Esophagus mucosa (tissue), 1 donor: ENCODE measurements at places on chromosomes 13 and 19.

- no peak for ATAC-seq
Measured at GRCh38 chr19:5595129-5595528, 27.4 kb upstream of the TINCR start.

- peak; percentile 77 for ATAC-seq
Measured at GRCh38 chr19:5547881-5548280, 19.9 kb downstream of the TINCR start.

- ATAC-seq: no peak
Measured at GRCh38 chr13:45303026-45303425, 38.0 kb downstream of the TPT1 start.

DNA sequence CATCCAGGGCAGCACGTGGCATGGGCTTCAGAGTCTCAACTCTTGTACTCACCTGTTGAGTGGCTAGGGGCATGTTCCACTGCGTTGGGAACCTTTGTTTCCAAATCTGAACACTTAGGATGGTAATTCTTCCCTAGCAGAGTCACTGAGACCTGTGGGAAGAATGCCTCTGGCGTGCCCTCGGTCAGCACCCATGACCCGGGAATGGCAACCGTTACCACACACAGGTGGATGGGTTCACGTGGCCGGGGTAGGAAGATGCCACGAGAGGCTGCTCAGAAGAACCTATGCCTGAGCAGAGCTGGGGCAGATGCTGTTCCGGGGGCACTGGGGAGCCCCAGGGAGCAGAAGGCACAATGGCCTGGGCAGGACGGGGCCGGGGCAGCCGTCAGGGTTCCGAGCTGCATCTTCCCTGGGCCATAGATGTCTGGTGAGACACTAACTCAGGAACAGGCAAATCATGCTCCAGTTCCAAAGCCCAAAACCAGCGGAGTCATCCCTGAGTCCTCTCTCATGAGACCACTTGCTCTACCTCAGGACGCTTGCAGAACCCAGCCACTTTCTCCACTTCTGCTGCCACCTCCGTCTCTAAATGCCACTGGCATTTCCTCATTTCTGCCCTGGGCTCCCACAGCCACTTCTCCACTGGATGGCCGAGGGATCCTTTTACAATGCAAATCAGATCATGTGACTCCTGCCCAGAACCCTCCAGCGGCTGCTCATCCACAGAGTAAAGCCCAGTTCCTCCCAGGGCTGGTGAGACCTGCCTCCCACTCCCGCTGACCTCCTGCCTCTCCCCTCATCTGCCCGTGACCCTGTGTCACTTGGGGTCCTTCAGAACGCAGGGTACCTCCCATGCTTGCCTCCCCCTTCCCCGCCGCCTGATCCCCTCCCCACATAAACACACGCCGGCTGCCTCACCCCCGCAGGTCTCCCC is 36.7 kb downstream of the FAM124A start:
- ATAC-seq: no peak

DNA sequence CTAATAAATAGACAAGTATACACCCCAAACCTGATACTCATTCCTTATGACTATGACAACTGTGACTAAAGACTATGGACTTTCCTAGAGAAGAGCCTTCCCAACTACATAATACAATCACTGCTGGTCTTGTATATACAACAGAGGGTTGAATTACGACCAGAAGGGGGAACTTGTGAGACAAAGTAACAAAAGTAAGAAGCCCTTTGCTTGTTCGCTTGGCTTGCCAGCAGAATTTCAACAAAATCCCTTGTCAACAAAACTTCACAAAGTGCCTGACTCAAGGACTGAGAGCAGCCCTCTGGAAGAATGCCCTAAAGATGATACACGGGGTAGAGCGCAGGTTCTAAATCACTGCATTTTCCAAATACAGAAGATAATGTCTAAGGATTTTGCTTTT is 99.4 kb downstream of the WASF3 start:
- ATAC-seq: no peak

DNA sequence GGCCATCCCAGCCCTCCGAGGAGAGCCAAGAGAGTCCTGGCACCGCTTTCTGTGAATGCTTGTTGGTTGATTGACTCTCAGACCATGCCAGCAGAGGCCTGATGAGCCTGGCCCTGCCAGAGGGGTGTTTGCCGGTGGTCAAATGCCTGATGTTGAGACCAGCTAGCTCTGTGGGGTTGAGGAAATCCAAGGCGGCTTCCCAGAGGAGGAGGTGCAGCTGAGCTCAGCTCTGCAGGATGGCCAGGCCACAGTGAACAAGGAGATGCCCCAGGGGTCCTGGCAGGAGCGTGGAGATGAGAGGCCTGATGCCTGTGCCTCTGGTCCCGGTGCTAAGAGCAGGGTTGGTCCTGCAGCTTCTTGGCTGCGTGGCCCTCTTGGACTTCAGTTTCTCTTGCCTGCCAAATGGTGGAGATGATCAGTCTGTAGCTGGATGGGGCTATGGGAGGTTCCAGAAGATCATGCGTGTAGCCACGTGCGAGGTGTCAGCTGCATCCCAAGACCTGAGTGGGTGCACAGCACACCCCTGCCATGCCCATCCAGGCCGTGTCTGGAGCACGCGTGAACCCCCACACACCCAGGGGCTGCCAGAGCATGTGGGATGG is 16.8 kb downstream of the NFIC start:
- no peak for ATAC-seq

DNA sequence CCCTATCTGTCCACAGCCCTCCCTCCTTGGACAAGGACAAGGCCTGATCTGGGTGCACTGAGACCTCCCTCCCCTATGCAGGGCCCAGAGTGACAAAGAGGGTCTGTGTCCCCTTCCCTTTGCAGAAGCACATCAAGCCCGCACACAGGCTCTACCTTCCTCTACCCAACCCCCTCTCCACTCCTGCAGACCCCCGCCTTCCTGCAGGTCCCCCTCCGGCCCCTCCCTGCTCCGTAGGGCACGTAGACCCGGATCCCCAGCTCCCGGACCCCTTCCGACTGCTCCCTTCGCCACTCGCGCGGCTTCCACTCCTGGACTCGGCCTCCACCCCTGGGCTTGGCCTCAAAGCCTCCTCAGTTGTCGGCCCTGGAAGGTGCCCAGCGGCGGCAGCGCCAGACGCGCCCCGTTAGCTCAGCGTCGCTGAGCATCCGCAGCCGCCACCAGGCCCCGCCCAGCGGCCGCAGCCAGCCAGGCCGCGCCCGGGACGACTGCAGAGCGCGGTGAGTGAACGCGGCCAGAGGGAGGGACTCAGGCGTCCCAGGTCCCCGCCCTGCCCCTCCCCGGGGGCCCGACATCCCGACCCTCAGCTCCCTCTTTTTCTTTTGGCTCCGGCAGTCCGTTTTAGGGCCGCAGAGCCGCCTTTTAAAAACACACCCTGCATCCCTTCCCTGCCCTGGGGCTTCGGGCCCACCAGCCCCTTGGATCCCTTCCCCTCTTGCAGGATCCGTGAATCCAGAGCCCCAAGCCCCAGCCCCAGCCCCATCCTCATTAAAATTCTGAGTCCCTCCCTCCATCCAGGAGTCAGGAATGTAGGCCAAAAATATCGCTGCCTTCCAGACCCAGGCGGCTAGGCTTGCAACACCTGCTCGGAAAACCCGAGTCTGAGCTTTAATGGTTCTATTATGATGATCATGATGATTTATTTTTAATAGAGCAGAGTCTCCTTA is 1.5 kb upstream of the MYADM start:
- peak; percentile 25 for ATAC-seq

GRCh38 chr13:112764864-112765561 is 75.2 kb downstream of the ATP11A start:
- no peak for ATAC-seq

DNA sequence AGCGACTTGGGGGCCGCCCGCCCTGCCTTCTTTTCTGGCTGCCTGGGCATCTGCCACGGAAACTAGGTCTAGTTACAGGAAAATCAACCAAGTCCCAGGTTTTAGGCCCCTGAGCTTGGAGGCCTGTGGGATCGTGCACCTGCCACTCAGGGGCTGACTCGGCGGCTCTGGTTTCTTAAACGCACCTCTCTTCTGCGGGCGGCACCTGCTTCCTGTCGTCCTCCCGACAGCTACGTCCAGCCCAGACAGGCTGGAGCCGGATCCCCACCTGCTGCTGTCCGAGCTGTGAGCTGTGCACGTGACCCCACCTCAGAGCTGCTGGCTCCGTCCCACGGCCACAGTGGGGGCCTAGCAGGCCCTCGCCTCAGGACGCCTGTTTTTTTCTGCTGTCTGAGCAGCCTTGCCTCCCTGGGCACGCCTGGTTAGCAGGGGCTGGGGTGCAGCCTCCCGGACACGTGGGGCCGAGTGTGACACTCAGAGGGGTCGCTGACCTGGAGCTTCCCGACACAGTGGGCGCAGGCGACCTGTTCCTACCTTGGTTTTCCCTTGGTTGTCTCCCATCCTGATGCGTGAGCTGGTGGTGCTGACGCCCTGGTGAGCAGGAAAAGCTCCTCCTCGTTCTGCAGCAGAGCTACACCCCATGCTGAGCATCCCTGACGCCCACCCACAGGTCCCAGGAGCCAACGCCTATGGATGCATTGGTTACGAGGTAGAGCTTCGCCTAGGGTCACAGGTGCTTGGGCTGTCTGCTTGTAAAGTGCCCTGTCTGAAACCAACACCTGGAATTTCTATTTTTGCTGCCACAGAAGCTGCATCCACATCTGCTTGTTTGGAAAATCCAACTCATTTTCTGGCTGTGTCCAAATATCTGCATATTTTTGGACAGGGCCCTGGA is 17.5 kb downstream of the TMEM255B start:
- no peak for ATAC-seq

DNA sequence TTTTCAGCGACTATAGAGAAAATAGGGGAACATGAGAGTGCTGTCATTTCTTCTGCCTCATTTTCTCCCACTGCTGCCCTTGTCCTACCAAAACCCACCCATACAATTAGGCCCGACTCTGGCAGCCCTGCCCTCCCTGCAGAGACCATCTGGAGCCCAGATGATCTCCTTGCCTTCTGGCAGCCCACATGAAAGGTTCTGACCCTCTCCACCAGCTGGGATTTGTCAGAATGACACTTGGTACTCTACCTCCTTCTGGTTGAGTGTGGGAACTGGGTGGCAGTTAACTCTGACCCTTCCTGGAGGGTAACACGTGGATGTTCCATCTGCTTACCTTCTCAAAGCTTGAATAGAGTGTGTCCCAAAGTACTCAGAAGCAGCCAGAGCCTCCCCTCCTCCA is 21.0 kb upstream of the SIAH3 start:
- no peak for ATAC-seq

DNA sequence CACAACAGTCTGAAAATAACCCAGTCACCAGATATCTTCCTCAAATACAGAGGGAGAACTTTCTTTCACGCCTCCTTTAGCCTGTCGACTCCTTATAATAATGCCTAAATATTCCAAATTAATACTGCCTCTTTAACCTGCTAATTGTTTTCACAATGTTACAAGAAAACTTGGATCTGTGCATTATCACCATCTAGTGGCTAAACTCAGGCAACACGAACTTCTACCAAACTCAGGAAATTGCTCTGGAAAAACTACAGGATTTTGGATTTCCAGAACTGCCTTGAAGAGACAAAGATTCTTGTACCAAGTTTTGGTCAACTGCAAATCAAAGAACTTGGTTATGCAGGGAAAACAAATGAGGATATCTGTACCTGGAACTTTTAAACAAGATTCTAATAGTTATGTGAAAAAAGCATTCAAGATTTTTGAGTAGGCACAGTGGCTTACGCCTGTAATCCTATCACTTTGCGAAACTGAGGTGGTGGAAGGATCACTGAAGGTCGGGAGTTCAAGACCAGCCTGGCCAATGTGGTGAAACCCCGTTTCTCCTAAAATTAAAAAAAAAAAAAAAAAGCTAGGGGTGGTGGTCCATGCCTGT is 10.8 kb downstream of the CLN5 start:
- ATAC-seq: no peak

GRCh38 chr19:10661946-10662345 is 7.8 kb downstream of the ILF3 start:
- ATAC-seq: peak; percentile 40

DNA sequence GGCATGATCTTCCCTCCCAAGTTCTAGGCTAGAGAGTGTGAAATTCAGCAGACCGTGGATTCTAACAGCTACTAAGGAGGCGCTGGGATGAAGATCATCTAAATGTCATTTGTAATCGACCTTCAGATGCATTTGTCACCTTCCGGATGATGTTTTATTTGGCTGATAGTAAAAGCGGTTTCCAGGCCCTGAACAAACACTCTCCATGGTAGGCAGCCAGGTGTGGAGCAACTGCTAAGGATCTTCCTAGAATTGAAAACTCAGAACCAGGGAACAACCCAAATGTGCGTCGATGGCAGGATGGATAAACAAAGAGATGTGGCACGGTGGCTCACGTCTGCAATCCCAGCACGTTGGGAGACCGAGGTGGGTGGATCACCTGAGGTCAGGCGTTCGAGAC is 107.2 kb upstream of the CACNA1A start:
- ATAC-seq: no peak
